ENCODE measurements at places on chromosomes 7 and 10. TPM values are rescaled to one million over a fixed set of nuclear protein-coding genes. Genes with fewer than 3 reads are reported as not detected.

DNA sequence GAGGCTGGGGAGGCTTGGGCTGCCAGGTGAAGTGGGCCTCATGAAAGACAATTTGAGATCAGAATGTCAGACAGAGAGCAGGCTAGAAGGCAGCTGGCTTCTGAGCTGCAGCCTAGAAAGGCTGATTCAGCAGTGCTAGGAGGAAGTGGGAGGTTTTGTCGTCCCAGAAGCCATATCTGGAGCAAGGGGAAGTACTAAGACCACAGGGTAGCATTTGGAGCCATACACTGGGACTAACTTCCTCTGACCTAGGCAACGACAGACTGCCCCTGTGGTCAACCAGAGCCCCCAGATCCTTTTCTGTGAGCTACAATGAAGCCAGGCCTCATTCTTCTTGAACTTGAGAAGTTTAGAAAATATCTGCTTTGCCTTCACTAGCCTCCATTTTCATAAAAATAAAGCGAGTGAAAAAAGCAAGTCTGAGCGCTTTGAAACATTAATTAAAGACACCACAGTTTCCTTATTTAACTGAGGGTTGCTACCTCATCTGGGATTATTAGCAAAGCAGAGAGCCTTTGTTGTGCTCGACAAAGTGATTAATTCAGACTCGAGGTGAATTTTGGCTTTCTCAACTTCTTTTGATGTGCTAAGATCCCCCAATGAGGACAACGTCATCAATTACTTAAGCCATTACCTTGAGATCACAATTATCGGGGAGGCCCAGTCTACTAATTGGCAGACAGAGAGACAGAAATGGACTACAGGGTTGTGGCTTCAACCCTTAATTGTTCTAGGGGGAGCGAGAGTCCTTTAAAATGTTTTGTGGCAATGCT, 26.6 kb downstream of the TBXAS1 start:
- peak overlapping the region; percentile 17 for H3K4me3 ChIP-seq
- peaks cover 18% of the 10 kb centered on the region for H3K4me1 ChIP-seq
- no peaks in the 10 kb centered on the region for H3K27me3 ChIP-seq
- peak overlapping the region; percentile 29 for H3K27ac ChIP-seq
- no peaks in the 10 kb centered on the region for H3K36me3 ChIP-seq

The PDK4 gene
- 1.2 TPM for total RNA-seq

DNA sequence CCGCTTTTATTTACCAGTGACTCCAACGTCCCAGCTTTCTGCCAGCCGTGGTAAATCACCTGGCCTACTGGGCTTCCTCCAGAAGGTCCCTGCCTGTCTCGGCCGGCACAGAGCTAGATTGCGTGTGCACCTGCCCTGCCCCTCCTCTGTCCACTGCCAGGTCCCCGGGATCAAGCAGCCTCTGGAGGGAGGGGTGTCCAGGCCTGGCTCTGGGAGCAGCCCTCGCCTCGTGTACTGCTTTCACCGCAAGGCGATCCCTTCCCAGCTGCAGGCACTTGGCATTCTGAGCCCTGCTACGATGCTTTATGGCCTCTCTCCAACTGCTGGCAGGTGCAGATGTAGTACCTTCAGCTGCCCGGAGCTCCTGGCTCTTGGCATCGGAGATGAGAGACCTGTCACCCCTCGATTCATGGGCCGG, 7.4 kb downstream of the SLC29A3 start:
- H3K27ac ChIP-seq = no peak overlapping the region
- no peak for DNase-seq
- no peaks in the 10 kb centered on the region for H3K27me3 ChIP-seq
- H3K36me3 ChIP-seq = peaks cover 9% of the 10 kb centered on the region

DNA sequence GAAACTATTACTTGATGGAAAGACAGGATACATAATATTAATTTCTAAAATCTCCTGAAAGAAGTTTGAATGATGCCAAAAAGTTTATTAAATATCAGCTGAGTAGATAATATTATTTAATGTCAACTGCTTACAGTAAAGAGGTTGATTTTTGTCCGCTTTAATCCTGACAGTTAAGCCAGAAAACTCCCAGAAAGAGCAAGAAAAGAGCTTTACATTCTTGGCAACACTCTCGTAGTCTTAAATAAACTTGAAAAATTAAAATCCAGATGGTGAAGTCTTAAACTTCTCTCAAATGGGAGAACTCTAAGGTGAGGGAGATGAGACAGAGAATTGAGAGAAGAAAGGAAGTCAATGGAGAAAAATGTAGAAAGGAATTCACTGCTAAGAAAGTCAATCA, 199.3 kb upstream of the PLXDC2 start:
- no peak for DNase-seq
- H3K36me3 ChIP-seq = no peaks in the 10 kb centered on the region

- no peak for DNase-seq
- no peaks in the 10 kb centered on the region for H3K4me1 ChIP-seq
- no peak overlapping the region for H3K4me3 ChIP-seq
- no peaks in the 10 kb centered on the region for H3K36me3 ChIP-seq
Measured at GRCh38 chr10:60185421-60185820, 204.3 kb downstream of the ANK3 start.

DNA sequence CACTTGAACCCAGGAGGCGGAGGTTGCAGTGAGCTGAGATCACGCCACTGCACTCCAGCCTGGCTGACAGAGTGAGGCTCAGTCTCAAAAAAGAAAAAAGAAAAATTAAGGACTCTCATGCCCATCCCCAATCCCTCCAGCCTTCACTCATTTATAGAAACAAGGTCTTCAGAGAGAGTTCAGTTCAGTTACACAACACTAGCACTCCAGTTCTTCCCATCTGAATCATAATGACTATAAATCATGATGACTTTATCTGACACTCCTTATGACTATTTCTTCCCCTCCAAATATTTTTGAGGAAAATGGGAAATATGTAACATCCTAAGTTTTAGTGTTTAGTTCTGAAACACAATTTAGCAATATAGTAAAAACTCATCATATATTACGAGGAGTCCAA, 107.4 kb upstream of the LSM8 start:
- H3K27me3 ChIP-seq = no peaks in the 10 kb centered on the region
- no peak for DNase-seq
- H3K27ac ChIP-seq = no peak overlapping the region
- H3K4me3 ChIP-seq = no peak overlapping the region
- no peaks in the 10 kb centered on the region for H3K36me3 ChIP-seq

The PAPOLB gene
- not detected for total RNA-seq

GRCh38 chr10:44724415-44725174, 186.5 kb upstream of the TMEM72 start:
- no peaks in the 10 kb centered on the region for H3K36me3 ChIP-seq
- no peak overlapping the region for H3K4me3 ChIP-seq
- DNase-seq = no peak

GRCh38 chr7:151821226-151821625, 55.7 kb downstream of the PRKAG2 start:
- no peak for DNase-seq
- H3K36me3 ChIP-seq = no peaks in the 10 kb centered on the region
- no peak overlapping the region for H3K4me3 ChIP-seq
- peaks cover 2% of the 10 kb centered on the region for H3K4me1 ChIP-seq
- no peaks in the 10 kb centered on the region for H3K27me3 ChIP-seq
- H3K27ac ChIP-seq = no peak overlapping the region

DNA sequence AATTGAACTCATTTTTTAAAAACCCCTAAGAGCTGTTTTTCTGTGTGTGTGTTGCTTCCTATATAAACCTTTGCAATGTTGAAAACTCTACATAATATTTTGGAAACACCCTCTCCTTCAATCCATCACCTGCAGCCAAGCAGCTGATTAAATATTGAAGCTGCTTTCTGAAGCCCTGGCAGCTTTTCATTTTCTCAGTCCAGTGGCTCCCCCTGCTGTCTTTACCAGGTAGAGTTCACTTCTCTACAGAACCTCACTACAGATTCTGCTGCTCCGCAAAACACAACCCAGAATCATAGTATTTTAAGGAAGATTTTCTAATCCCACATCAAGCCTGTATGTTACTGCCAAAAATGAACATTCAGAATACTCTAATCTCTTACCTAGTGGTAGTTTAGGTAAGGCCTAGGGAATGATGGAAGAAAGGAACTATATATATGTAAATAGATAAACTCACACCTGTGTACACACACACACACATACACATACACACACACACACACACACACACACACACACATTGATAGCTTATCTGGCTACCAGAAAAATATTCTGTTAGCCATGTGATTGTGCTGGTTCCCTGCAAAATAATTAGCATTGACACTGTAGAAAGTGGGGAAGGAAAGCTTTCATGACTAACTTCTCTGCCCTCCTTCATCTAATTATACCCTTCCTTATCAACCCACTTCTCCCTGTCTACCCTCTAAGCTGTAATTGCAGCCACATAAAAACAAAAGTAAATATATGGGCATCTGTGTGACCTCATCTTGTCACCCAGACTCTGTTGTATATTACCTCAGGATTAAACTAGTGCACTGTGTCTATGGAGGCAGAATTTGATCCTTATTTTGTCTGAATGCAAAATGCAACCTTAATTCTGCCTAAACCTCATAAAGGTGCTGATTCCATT, 229.5 kb upstream of the FZD1 start:
- H3K4me1 ChIP-seq = no peaks in the 10 kb centered on the region
- no peak for DNase-seq
- no peak overlapping the region for H3K4me3 ChIP-seq

The FAM241B gene
- 8.0 TPM for total RNA-seq

GRCh38 chr10:113616244-113617074, 47.4 kb downstream of the NRAP start:
- no peaks in the 10 kb centered on the region for H3K4me1 ChIP-seq
- H3K36me3 ChIP-seq = no peaks in the 10 kb centered on the region
- peaks cover 56% of the 10 kb centered on the region for H3K27me3 ChIP-seq
- H3K4me3 ChIP-seq = no peak overlapping the region
- DNase-seq = no peak
- H3K27ac ChIP-seq = no peak overlapping the region

DNA sequence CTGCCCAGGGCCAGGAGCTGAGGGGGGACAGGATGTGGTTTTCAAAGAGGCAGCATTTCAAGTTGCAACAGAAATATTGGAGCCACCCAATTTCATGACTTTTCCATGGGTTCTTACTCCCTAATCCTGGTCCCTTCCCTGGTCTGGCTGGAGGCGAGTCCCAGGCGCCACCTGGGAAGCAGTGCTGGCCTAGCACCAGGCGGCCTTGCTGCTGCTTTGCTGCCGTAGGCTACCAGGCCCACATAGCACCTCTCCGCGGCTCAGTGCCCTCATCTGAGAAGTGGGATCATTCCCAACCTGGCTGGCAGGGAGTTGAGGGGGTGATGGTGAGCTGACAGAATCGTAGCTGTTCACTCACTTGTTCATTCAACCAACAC, 33.7 kb downstream of the ZMIZ1 start:
- peaks cover 7% of the 10 kb centered on the region for H3K4me1 ChIP-seq
- no peak overlapping the region for H3K27ac ChIP-seq
- no peaks in the 10 kb centered on the region for H3K27me3 ChIP-seq
- H3K4me3 ChIP-seq = no peak overlapping the region
- H3K36me3 ChIP-seq = no peaks in the 10 kb centered on the region

The PNLIPRP1 gene
- not detected for total RNA-seq

GRCh38 chr10:44725404-44725803, 185.7 kb upstream of the TMEM72 start:
- H3K4me3 ChIP-seq = no peak overlapping the region
- H3K27ac ChIP-seq = no peak overlapping the region
- no peaks in the 10 kb centered on the region for H3K27me3 ChIP-seq
- no peak for DNase-seq
- H3K4me1 ChIP-seq = no peaks in the 10 kb centered on the region

- H3K36me3 ChIP-seq = peaks cover 10% of the 10 kb centered on the region
- H3K4me1 ChIP-seq = no peaks in the 10 kb centered on the region
Measured at GRCh38 chr7:39709768-39710311, 86.5 kb downstream of the RALA start.

The HOXA11 gene
- total RNA-seq = not detected

The ADAM12 gene
- 0.17 TPM for total RNA-seq

The TRDMT1 gene
- total RNA-seq = 15.3 TPM

The HOGA1 gene
- not detected for total RNA-seq

GRCh38 chr7:144534196-144534595, 130.7 kb upstream of the NOBOX start:
- no peak overlapping the region for H3K27ac ChIP-seq
- peaks cover 6% of the 10 kb centered on the region for H3K36me3 ChIP-seq
- H3K4me3 ChIP-seq = no peak overlapping the region
- peaks cover 2% of the 10 kb centered on the region for H3K27me3 ChIP-seq

GRCh38 chr7:1675673-1676549, 5.8 kb downstream of the ELFN1 start:
- DNase-seq = no peak
- H3K36me3 ChIP-seq = no peaks in the 10 kb centered on the region
- no peak overlapping the region for H3K27ac ChIP-seq
- H3K27me3 ChIP-seq = peaks cover 19% of the 10 kb centered on the region

The INSYN2A gene
- not detected for total RNA-seq

The OR9A2 gene
- not detected for total RNA-seq

DNA sequence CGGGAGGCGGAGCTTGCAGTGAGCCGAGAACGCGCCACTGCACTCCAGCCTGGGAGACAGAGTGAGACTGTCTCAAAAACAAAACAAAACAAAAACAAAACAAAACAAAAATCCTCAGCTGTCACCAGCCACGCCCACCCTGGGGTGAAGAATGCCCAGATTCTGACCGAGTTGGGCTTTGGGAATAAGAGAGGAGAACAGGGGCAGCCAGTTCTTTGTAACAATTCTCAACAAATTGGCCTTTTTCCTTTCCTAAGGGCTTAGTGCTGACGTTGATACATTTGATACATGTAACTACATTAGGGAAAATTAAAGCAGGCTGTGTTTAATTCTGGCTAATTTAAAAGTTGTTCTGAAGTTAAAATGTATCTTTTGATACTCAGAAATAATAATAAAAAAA, 121.0 kb downstream of the EPC1 start:
- no peaks in the 10 kb centered on the region for H3K36me3 ChIP-seq
- no peak overlapping the region for H3K4me3 ChIP-seq
- no peak overlapping the region for H3K27ac ChIP-seq
- DNase-seq = no peak
- no peaks in the 10 kb centered on the region for H3K27me3 ChIP-seq
- no peaks in the 10 kb centered on the region for H3K4me1 ChIP-seq

GRCh38 chr10:7153750-7154149, 257.1 kb downstream of the SFMBT2 start:
- H3K27me3 ChIP-seq = peaks cover 16% of the 10 kb centered on the region
- H3K4me3 ChIP-seq = no peak overlapping the region
- H3K36me3 ChIP-seq = peaks cover 28% of the 10 kb centered on the region
- no peak for DNase-seq
- H3K27ac ChIP-seq = no peak overlapping the region

GRCh38 chr10:124229989-124230634, 136.7 kb upstream of the CHST15 start:
- peaks cover 6% of the 10 kb centered on the region for H3K4me1 ChIP-seq
- no peak for DNase-seq
- no peak overlapping the region for H3K4me3 ChIP-seq
- H3K27me3 ChIP-seq = no peaks in the 10 kb centered on the region
- peaks cover 2% of the 10 kb centered on the region for H3K36me3 ChIP-seq

- peaks cover 18% of the 10 kb centered on the region for H3K27me3 ChIP-seq
- H3K36me3 ChIP-seq = no peaks in the 10 kb centered on the region
- DNase-seq = no peak
- no peak overlapping the region for H3K4me3 ChIP-seq
- H3K4me1 ChIP-seq = peaks cover 4% of the 10 kb centered on the region
Measured at GRCh38 chr7:116573541-116573940, 48.7 kb downstream of the CAV1 start.

The PON3 gene
- total RNA-seq = not detected
